ENCODE measurements at places on chromosomes 6 and 20. TPM values are rescaled to one million over a fixed set of nuclear protein-coding genes. Genes with fewer than 3 reads are reported as not detected.

GRCh38 chr20:44176833-44177534, 10.0 kb downstream of the JPH2 start:
- DNase-seq: no peak

DNA sequence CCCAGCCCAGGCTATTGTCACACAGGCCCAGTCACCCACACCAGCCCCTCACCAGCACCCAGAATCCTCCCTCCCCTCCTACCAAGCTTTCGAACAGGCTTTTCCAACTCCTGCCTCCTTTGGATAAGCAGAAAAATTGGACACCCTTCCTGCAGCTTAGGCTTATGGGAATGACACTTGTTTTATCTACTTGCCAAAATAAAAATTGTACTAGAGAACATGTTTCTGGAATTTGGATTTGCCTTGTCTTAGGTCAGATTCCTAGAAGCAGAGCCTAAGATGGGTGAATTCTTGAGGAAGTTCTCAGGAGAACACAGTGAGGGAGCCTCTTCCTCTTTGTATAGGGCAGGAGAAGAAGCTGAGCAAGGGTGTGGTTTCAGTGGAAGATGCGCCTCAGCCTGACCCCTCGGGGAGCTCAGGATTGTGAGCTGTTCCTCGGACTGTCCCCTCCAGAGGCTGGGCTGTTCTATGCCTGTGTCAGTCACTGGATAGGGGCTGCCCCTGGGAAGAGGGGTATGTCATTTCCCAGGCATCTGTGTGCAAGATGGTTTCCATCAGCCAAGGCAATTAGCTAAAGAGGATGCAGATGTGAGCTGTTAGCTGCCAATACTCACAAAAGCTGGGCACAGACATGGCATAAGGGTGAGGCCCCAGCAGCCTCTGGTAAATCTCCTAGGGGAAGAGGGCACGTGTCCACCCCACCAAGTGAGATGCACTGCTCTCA, 33.9 kb downstream of the ITPR3 start:
- no peak for DNase-seq

DNA sequence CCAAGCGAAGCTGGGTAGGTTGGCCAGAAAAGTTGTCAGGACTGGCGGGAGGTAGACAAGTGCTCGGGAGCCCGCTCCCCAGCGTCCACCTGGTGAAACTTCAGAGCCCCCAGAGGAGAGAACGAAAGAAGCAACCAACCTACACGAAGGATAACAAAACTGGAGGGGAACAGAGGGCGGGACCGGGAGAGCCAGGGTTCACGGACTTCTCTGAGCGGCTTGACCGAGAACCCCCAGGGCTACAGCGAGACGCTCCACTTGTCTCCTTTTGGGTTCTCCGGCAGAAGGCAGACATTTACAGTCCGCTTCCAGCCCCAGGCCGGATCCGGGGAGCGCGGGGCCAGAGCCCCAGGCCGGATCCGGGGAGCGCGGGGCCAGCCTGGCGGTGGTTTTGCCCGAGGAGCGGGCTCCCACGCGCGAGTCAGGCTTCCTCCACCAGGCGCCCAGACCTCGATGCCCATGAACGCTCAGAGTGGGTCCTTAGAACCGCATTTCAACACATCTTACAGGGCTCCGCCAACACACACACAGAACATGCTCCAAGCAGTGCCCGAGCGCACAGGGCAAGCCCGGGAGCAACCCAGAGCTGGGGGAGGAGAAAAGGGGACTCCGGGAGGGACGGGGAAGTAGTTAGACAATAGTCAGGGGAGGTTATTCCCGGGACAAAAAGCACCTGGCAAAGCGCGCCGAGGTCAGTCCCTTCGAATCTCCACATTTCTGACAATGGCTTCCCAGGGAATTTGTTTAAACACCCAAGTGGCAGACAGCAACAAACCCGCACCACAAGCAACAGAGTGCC, 1.1 kb downstream of the PTPRK start:
- DNase-seq: peak; percentile 75

DNA sequence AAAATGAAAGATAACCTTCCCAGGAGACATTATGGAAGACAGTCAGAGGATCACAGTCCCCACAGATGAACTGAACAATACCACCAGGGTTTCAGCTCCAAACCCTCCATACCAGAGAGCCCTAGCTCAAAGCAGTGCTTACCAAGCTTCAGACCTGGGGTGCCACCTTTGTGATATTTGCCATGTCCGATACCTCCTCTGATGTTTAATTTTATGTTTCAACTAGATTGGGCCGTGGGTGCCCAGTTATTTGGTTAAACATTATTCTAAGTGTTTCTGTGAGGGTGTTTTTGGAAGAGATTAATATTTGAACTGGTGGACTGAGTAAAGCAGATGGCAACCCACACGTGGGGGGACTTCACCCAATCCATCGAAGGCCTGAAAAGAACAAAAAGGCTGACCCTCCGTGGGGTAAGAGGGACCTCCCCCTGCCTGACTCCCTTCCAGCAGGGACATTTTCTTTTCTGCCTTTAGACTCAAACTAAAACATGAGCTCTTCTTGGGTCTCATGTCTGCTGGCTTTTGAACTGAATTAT, 11.8 kb downstream of the SCML4 start:
- DNase-seq: no peak

GRCh38 chr20:51085769-51086168, 62.9 kb upstream of the KCNG1 start:
- DNase-seq: no peak

- no peak for DNase-seq
Observed at GRCh38 chr20:33842346-33842745, 31.2 kb downstream of the CHMP4B start.

DNA sequence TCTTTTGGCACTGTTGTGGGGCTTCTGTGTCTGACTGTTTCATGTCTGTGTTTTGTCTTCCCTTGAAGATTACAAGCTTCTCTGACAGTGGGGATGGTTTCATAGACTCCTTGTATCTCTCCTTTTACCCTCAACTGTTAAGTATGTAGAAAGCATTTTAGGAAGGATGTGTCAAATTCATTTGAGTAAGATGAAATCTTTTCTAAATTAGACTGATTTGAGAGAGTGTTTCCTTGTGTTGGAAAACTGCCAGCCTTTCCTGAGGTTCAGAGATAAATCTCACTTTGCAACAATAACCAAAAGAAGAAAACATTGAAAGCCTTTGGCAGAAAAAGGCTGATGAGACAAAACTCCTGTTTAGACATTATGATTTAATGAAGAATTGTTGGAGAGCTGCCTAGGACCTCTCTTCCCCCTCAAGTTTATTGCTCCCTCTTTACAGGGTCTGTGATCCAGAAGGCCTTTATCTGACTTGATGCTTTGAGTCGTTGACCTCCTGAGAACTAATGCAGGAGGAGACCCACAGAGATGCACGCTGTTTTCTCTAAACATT, 68.3 kb downstream of the ANKS1A start:
- no peak for DNase-seq

DNA sequence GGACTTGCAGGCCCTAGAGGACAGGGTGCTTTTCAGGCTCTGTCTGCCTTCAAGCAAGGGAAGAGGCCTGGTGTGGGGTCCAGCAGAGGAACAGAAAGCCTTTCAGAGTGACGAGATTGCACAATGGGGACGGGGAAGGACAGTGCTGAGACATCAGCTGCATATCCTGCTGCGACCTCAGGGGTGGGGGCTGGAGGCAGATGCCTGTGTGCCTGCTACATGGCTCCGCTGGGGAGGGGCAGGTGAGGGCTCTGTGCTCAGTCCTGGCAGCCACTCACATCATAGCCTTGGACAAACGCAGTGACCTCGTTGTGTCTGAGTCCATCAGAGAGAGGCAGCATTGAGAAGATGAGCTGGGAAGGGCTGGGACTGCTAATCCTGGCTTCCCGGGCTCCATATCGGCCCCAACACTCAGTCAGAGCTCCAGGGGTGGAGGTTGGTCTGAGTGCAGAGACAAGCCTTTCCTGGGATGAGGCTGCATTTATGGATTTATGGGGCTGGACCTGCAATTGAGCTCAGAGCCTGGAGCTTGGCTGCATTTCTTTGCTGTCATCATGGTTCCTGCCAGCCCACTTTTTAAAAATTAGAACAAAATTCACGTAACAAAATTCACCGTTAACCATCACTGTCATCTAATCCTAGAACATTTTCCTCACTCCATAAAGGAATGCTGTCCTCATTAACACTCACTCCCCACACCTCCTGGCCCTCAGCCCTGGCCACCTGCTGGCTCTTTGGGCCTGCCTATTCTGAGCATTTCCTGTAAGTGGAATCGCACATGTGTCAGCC, 196.9 kb upstream of the SLC24A3 start:
- no peak for DNase-seq

- DNase-seq: peak; percentile 65
Observed at GRCh38 chr6:85390105-85390728, 59.7 kb upstream of the NT5E start.

- peak; percentile 81 for DNase-seq
Observed at GRCh38 chr6:17354700-17355403, 38.5 kb upstream of the CAP2 start.

The MLIP gene
- not detected for total RNA-seq

The ZNF391 gene
- total RNA-seq: 0.13 TPM

The CTAGE9 gene
- total RNA-seq: not detected

Data from HT1080 (cell line).